T-helper 1 cell (primary cell): ENCODE measurements at places on chromosomes 1 and 21.

DNA sequence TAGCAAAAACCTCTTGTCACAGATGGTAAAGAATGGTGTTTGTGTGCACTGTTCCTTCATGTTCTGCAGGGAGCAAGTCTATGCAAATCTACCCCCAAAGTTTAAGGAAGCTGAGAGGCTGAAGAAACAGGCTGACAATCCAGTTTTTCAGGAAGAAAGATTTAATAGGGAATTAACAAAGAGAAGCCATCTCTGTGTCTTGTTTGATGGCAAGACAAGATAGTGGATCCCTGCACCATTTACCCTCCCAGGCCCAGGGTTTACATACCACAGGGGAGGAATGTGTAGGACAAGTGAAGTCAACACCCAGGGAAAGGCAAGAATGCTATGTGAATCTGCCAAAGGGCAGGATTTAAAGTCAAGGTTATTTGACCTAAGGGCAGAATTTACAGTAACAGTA, 48.1 kb upstream of the FNBP1L start:
- DNase-seq: no peak

GRCh38 chr21:33651965-33652680, 9.8 kb downstream of the ITSN1 start:
- DNase-seq: no peak

DNA sequence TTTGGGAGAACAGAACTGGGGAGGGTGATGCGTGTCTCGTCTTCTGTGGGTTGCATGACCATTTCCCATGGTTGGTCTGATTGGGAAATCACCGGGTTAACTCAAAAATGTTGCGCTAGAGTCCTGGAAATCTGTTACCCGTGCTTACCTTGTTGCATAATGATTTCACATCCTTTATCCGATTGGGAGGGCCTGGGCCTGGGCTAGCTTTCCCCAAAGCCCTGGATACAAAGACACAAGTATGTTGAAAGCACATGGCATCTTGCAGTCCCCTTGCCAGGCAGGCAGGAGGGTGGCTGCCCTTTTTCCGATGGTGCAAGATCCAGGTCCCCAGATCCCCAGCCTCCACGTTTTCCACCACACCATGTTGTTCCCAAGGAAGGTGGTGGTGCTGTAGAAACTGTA, 582 bp downstream of the TRPM2 start:
- DNase-seq: no peak

DNA sequence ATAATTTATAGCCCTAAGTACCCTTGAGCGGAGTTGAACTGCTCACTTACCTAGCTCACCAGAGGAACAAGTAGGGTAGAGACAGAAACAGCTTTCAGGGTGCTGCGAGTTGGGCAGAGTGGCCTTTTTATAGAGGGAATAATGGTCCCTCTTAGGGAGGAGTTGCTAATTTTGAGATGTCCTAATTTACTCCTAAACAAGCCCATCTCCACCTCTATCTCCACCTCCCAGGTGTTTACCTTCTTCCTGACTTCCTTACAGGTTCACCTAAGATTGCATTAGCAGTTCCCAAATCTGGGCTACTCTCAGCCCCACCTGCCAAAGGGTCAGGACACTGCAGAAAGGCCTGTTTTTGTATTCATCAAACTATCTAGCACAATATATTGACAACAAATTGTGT, at the start of gene HRNR:
TSS of gene HRNR (minus strand) at position 101 of the 400 bp plus-strand sequence. CDS start 940 bp downstream, outside the sequence.
- DNase-seq: no peak

DNA sequence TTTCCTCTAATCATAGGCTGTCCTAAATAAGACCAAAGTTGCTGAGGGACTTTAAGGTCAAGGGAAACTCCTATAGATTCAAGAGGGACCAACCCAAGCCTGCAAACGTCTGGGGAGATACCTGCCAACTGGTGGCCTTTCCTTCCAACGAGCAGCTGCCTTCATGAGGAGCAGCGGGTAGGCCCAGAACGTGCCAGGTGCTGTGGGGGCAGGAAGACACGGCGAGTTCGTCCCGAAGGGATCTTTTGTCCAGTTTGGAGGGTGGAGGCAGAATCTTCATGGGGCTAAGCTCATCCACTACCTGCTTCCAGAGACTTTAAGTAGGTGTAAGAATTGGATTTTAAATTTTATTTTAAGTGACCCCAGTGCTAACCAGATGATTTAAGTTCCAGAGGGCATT, 26.0 kb upstream of the SLC26A9 start:
- no peak for DNase-seq

GRCh38 chr1:21869620-21870121, 57.6 kb downstream of the LDLRAD2 start:
- DNase-seq: no peak

- DNase-seq: no peak
Observed at GRCh38 chr1:21955058-21955457, 17.9 kb upstream of the HSPG2 start.

GRCh38 chr1:27891196-27891889, 19.0 kb downstream of the THEMIS2 start:
- DNase-seq: peak; percentile 76

- DNase-seq: no peak
Observed at GRCh38 chr1:165441166-165441880, 3.6 kb downstream of the RXRG start.

GRCh38 chr1:16617114-16617631, 3.8 kb upstream of the NBPF1 start:
- no peak for DNase-seq

DNA sequence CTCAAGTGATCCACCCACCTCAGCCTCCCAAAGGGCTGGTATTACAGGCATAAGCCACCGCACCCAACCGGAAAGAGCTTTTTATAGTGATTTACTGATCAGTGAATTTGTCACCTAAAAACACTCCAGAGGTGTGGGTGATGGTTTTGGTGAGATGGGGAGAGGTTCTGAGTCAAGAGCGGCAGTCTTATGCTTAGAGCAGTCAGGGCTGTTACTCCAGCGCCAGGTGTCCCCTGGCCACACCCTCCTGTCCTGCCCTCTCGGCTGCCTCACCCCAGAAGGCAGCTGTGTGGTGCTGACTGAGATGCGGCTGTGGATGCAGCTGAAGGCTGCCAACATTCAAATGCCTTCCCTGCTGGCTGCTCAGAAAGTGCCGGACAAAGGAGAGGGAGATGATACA, 94.5 kb upstream of the LPGAT1 start:
- no peak for DNase-seq

DNA sequence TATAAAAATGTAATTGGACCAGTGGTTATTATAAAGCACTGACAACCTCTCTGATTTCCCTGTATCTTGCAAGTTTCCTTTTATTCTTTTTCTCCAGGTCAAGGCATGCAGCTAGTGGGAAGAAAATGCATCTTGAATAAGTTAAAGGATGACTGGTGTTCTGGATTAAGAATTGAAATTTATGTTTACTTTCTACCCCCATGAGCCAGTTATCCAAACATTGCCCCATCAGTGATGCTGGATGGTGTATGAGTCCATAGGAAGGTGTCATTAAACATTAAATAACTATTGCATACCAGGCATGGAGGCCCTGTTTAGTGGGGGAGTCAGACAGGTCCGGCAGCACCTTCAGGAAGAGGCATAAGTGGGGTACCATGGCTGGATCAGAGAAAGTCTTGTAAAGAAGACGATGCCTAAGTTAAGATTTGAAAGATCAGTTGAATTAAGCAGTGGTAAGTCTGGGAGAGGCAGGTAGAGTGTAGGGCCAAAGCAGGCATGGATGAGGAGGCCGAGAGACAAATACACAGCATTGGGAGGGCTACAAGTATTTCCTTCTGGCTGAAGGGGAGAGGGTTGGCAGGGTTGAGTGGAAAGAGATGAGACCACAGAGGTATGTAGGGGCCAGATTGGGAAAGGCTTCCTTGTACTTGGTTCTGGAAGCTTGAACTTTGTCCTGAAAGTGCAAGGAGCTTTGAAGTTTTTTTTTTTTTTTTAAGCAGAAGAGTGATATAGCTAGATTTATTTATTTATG, 5.7 kb downstream of the SZRD1 start:
- DNase-seq: no peak

DNA sequence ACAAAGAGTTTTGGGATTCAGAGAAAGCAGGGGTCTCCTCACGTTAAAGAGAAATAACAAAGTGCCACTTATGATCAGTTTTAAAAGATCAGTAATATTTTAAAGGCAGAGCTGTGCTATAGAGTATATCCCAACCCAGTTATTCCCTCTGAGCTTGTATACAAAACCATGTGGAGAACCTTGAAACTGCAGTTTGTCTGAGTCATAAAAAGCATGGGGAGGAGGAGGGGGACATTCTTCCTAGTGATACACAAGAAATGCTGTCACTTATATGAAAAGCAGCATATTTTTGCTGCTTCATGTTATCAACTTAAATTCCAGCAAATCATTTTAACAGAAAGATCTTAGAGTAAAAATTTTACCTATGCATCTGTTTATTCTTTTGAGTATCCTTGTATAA, 244.5 kb downstream of the GPR52 start:
- DNase-seq: no peak

DNA sequence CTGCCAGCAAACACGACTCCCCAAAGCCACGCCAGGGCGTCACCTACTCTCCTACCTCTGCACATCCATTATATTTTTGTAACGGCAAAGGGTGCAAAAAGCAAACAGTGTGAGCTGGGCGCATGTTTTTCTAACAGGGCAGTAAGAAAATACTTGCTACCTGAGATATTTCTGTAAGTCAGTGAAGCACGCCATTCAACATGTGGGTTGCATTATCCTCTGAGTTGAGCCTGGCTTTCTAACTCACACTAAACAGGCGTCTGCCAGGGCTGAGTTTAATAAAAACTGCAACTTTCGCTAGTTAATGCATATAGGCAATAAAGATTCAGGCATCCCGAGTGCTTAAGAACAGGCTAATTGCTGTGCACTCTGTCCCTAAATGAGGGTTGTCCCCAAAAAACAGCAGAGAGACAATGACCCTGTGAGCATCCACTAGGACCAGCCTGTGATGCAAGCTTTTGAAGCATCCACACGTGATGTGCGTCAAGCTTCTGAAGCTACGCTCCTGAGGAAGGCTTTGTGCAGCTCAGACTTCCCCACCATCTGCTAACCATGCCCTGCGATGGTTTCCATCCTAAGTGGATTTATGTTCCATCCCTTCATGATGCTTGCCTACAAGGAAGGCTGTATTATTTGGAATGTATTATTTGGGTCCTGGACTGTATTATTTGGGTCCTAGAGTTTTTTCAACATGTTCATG, 70.0 kb upstream of the SIM2 start:
- no peak for DNase-seq

DNA sequence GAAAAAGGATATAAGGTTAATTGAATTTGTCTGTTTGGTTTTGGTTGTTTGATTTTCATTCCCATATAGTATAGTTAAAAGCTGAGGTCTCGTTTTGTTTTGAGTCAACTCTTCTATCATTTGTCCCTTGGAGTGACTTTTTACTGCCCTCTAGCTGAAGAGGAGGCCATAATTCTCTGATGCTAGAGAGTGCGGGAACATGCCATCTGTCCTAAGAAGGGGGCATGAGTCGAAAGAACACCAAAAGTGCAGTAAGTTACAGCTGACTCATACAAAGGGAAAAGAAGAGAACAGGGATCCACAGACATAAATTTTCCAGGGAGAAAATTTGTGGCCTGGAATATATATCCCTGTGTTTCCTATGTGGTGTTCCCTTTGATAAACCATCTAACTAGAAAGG, 4.1 kb downstream of the KRTAP21-3 start:
- DNase-seq: no peak

- no peak for DNase-seq
Observed at GRCh38 chr21:21076491-21076890, 78.3 kb downstream of the NCAM2 start.

- no peak for DNase-seq
Observed at GRCh38 chr1:16250524-16251251, 13.7 kb upstream of the CPLANE2 start.

DNA sequence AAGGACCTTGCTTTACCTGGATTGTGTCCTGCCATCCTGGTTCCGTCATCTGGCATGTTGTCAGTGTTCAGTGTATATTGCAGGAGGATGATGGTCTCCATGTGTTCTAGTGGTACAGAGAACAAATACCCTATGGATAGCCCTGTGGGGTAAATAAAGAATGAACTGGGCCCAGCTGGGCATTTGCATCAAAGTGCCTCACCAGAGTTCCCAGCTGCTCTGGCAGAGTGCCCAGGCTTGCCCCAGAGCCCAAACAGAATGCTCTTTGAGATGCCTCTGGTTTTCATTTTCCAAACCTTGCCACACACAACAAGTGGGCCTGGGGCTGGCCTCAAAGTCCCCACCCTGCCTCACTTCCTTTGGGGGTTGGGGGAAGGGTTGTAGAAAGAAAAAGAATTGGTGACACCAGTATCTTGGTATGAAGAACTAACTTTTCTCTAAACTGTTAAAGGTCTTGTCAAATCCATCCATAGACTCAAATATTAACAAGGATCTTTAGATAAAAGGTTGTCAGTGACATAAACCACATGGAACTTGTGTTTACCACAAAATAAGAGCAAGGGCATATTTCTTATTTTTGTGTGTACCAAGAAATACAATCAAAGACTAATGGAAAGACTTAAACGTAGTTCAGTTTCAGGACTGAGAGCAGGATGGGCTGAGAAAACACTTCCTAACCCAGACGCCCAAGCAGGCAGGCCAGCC, 82.2 kb downstream of the LMO4 start:
- no peak for DNase-seq

GRCh38 chr1:91821126-91821868, 64.7 kb downstream of the TGFBR3 start:
- no peak for DNase-seq

DNA sequence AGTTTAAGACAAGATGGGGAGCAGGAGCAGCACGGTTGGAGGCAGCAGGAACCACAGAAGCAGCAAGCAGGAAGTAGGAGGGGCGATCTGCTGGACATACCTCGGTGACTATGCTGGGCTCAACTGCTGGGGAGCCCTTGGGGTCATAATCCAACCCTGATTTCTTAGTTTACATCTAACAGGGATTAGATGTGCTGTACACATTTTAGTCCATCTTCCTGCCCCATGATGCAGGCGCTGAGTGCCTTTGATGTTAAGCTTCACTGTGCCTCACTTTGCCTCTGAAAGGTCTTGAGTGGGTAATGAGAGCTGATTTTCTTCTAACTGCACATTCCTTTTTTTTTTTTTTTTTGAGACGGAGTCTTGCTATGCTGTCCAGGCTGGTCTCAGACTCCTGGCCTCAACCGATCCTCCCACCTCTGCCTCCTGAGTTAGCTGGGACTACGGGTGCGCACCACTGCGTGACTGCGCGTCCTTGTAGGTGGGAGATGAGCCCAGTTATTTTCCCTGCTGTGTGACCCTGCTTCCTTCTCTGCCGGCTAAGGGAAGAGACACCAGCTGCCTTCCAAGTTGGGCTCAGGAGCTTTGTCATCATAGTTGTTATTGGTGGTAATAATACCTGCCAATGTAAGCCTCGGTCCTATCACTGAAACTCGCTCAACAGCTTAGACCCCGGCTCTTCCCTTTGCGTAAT, 1.1 kb upstream of the RCAN3 start:
- DNase-seq: no peak

- no peak for DNase-seq
Observed at GRCh38 chr1:208485512-208485911, 241.3 kb upstream of the PLXNA2 start.
